ENCODE measurements at places on chromosomes 13 and 19. TPM values are rescaled to one million over a fixed set of nuclear protein-coding genes. Genes with fewer than 3 reads are reported as not detected.

Gene ATP7B
- 0.91 TPM for total RNA-seq

Gene SIAH3
- total RNA-seq: 0.07 TPM

Gene PRR36
- total RNA-seq: 0.05 TPM

Gene PSG7
- total RNA-seq: not detected

Gene OR7D2
- 0.37 TPM for total RNA-seq

Gene KLK15
- not detected for total RNA-seq

Gene CYP2A7
- not detected for total RNA-seq

Gene PGLYRP2
- not detected for total RNA-seq

Gene HIF3A
- total RNA-seq: not detected

Gene SHANK1
- total RNA-seq: not detected

Gene SLC8A2
- total RNA-seq: not detected

Gene ZNF534
- total RNA-seq: not detected

Gene GJB6
- total RNA-seq: 1.7 TPM

Gene RFPL4A
- total RNA-seq: not detected

Gene CGB8
- not detected for total RNA-seq

Gene CYP2S1
- total RNA-seq: 0.34 TPM

- no peak for DNase-seq
Observed at GRCh38 chr13:22744688-22745452, 435.9 kb upstream of the SGCG start.

GRCh38 chr19:55086730-55087541, 11.3 kb downstream of the EPS8L1 start:
- DNase-seq: peak; percentile 27

GRCh38 chr13:112905990-112906641, 62.9 kb upstream of the MCF2L start:
- DNase-seq: no peak

DNA sequence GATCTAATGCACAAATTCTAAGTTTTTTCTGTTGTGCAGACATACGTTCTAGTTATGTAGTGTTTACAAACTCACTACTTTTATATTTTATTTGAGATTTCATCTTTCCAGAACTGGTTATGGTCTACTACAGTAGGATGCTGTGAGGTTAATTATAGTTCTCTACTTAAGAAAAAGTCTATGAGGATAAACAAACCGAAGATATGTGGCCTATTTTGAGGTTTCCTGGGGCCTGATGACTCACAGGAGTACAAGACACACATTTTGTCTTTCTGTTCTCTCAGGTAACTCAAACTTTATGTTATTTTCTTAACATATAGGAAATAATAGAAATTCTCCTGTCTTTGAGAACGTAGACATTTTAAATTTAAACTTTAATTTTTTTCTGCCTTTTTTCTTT, 45.1 kb downstream of the PCDH20 start:
- DNase-seq: no peak

DNA sequence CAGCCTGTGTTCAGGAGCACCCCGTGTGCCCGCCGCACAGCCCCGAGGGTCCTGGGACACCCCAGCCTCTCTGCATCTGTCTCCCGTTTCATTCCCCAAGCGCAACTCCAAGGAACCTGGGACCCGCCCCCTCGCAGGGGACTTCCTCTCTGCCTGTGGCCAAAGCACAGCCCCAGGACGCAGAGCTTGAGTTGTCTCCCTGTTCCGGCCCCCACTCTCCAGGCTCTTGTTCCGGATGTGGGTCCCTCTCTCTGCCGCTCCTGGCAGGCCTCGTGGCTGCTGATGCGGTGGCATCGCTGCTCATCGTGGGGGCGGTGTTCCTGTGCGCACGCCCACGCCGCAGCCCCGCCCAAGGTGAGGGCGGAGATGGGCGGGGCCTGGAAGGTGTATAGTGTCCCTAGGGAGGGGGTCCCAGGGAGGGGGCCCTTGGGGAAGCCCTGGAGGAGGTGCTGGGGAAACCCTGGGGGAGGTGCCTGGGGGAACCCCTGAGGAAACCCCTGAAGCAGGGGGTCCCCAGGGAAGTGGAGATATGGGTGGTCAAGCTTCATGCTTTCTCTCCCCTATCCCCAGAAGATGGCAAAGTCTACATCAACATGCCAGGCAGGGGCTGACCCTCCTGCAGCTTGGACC, 1.3 kb downstream of the HCST start:
- peak; percentile 88 for DNase-seq

DNA sequence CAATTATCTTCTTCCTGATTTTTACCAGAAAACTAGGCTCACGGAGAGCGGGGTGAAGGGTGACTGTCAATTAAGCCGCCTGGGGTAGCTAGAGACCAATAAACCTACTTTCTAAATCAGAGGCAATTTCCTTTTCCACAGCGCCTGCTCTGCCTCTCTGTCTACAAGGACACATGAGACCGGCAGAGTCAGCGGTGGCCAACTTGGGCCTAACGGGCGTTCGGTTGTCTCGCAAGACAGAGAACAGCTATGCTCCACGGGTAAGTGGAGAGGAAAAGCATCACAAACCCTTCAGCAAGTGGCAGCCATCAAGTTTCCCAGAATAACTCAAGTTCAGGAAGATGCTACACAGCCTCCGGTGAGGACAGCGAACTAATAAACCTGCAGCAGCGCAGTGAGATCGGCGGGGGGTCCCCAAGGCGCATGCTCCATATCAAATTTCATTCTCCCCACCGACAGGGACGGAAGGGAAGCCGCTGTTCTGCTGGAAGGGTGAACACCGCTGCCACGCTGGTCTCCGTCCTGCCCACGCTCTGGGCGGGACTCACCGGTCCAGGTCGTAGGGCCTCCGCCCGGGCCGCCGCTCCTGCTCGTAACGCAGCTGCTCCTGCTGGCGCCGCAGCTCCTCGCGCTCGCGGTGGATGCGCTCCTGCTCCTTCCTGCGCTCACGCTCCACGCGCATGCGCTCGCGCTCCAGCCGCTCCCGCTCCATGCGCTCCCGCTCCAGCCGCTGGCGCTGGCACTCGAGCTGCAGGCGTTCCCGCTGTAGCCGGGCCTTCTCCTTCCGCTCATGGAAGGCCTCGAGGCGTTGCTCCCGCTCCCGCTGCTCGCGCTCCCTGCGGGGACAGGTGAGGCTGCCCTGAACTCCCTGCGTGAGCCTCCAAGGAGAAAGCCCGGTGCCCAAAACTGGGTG, 25.8 kb upstream of the TINCR start:
- DNase-seq: no peak

- no peak for DNase-seq
Observed at GRCh38 chr19:46495786-46496099, at the start of gene PNMA8B. Gene PNMA8B (minus strand): TSS chr19:46495867. CDS start chr19:46495465, 402 bp downstream.

- DNase-seq: no peak
Observed at GRCh38 chr13:46866150-46866549, 30.7 kb downstream of the HTR2A start.

- no peak for DNase-seq
Observed at GRCh38 chr13:43405457-43405856, 381.3 kb downstream of the ENOX1 start.

GRCh38 chr19:35011091-35011689, 11.1 kb downstream of the GRAMD1A start:
- no peak for DNase-seq

- no peak for DNase-seq
Observed at GRCh38 chr19:39542206-39542605, 2.2 kb upstream of the EID2 start.

- no peak for DNase-seq
Observed at GRCh38 chr13:102355251-102355650, 46.6 kb downstream of the FGF14 start.

DNA sequence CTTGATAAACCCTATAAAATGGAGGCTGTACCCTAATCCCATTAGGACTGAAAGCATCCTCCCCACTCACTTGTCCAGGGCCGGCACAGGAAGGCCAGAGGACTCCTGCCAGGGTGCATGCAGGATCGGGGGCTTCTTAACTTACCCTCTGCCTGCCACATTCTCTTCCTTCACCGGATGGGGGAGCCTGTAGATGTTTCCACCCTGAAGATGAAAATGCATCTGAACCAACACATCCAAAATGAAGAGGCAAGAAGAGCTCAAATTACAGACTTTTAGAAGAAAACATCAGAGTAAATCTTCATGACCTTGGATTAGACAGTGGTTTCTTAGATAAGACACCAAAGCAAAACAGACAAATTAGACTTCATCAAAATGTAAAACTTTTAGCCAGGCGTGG, 25.9 kb upstream of the NAPA start:
- no peak for DNase-seq

DNA sequence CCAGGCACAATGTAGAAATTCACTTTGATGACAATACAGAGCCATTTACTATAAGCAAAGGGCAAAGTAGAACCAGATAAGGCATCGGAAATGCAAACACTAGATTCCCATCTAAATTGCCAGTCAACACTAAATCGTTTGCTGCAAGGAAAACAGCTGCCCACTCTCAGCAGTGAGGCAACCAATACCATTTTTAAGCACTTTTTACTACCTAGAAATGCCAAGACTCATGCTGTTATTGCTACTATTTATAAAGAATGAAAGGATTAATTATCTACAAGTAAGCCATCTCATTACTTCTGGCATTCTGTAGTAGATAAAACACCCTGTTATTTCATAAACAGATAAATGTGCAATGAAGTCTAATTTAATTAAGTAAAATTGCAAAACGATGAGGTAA, 422.0 kb downstream of the FGF14 start:
- DNase-seq: no peak

- no peak for DNase-seq
Observed at GRCh38 chr13:99293178-99293577, 14.0 kb downstream of the GPR183 start.

DNA sequence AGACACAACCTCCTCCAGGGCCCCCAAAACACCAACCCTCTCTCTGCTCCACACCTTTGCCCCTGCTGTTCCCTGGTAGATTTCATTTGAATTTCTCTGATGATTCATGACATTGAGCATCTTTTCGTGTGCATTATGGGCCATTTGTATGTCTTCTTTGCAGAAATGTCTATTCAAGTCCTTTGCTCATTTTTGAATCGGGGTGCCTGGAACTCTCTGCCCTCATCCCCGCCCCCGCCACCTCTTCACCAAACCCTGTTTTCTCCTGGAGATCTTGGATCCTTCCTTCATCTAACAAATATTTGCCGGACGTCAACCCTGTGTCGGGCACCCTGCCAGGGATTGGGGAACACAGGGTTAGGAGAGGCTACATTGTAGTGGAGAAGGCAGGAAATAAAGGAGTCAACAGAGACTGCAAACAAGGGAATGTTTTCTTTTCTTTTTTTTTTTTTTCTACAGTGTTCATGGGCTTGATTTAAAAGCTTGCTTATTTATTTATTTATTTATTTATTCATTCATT, 25.5 kb upstream of the SLC1A5 start:
- DNase-seq: no peak

GRCh38 chr19:38952395-38953165, 21.8 kb downstream of the MRPS12 start:
- peak; percentile 40 for DNase-seq

- no peak for DNase-seq
Observed at GRCh38 chr13:47499358-47500150, 501.5 kb downstream of the SUCLA2 start.

DNA sequence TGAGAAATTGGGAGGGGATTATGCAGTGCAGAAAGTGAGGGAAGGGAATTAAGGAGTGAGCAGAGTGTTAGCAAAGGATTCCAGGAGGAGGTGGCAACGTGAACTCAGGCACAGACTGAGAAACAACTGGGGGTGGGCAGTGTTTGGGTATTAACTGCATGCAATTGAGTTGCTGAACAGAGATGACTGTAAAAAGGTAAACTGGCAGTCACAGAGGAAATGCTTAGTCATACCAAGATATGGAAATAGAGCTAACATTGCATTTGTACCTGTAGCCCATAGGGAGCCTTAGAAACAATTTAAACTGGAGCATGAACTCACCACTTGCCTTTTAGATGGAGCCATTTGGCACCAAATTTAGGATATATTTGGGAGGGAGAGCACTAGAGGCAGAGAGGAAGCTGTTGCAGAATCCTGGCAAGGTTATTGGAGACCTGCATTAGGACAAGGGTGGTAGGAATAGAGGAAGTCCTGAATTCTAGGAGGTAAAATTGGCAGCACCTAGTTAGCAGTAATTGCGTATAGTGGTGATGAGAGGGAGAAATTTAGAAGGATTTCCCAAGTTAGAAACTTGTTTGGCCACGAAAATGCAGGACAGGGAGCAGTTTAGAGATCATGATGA, 100.6 kb upstream of the FRY start:
- peak; percentile 24 for DNase-seq

GRCh38 chr13:20370815-20371421, 138.8 kb upstream of the GJB6 start:
- no peak for DNase-seq

GRCh38 chr13:107301724-107302374, 733.9 kb upstream of the ARGLU1 start:
- DNase-seq: no peak

- no peak for DNase-seq
Observed at GRCh38 chr13:62687732-62688131, 1272.1 kb upstream of the PCDH20 start.

- no peak for DNase-seq
Observed at GRCh38 chr19:39641773-39642172, 13.9 kb upstream of the LGALS16 start.
